ENCODE measurements at places on chromosomes 12 and 14.
A peak's percentile ranks its signal among the peaks of the same experiment; 100 is the strongest.

- no peaks in the 10 kb centered on the region for H3K27me3 ChIP-seq
- no peak overlapping the region for H3K27ac ChIP-seq
- peaks cover 21% of the 10 kb centered on the region for H3K4me1 ChIP-seq
- DNase-seq, result no peak
- no peaks in the 10 kb centered on the region for H3K36me3 ChIP-seq
Observed at GRCh38 chr12:2319737-2320506, 267.1 kb downstream of the CACNA1C start.

GRCh38 chr14:98716133-98716532 is 555.9 kb downstream of the BCL11B start:
- H3K27me3 ChIP-seq, result peaks cover 4% of the 10 kb centered on the region
- DNase-seq, result no peak
- H3K36me3 ChIP-seq, result no peaks in the 10 kb centered on the region
- no peak overlapping the region for H3K27ac ChIP-seq

DNA sequence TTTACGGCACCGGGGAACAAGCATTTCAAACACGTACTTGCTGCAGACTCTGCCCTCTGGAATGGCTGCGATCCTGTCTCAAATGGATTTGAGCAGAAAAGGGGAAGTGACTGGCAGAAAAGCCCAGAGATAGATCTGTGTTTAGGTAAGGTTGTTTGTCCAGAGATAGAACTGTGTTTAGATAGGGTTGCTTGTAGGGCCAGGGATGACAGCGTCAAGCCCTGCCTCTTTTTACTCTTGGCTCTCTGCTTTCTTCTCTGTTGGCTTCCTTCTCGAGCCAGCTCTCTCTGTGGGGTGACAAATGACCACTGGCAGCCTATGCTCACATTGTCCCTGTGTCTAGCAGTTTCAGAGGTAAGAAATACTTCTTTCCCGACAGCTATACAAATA is 11.4 kb downstream of the DGLUCY start:
- H3K4me3 ChIP-seq, result no peak overlapping the region
- H3K4me1 ChIP-seq, result peaks cover 4% of the 10 kb centered on the region
- DNase-seq, result no peak
- H3K27me3 ChIP-seq, result no peaks in the 10 kb centered on the region

GRCh38 chr12:123387508-123388176 is 3.7 kb downstream of the KMT5A start:
- H3K4me3 ChIP-seq, result peak overlapping the region; percentile 59
- no peak for DNase-seq
- no peaks in the 10 kb centered on the region for H3K27me3 ChIP-seq
- H3K4me1 ChIP-seq, result peaks cover 52% of the 10 kb centered on the region
- H3K36me3 ChIP-seq, result peaks cover 22% of the 10 kb centered on the region

DNA sequence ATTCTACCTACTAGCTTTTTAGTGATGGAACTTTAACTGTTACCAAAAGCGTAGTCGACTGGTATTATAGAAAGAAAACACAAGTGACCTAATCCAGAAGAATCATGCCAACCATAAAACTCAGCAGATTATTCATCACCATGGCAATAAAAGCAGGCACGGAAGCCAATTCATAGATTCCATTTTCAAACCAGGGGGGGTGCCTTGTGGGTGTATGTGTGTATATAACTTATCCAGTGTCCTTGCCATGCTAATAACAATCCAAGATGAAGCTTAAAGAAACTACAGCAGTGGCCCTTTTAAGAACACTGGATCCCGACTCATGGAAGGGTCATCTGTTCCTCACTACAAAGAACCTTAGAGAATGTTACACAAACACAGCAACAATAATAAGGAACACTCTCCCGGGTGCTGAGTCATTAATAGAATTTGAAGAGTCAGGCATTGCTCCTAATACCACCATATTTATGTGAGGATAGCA is 61.0 kb downstream of the EPS8 start:
- no peaks in the 10 kb centered on the region for H3K27me3 ChIP-seq
- H3K27ac ChIP-seq, result no peak overlapping the region
- peaks cover 16% of the 10 kb centered on the region for H3K4me1 ChIP-seq
- no peak overlapping the region for H3K4me3 ChIP-seq
- no peaks in the 10 kb centered on the region for H3K36me3 ChIP-seq

- DNase-seq, result no peak
- H3K4me1 ChIP-seq, result no peaks in the 10 kb centered on the region
- H3K36me3 ChIP-seq, result peaks cover 9% of the 10 kb centered on the region
- H3K27me3 ChIP-seq, result no peaks in the 10 kb centered on the region
Observed at GRCh38 chr12:1375323-1375722, 219.1 kb downstream of the FBXL14 start.

GRCh38 chr12:115155665-115156645 is 472.0 kb upstream of the TBX3 start:
- H3K27me3 ChIP-seq, result no peaks in the 10 kb centered on the region
- no peak for DNase-seq
- H3K4me3 ChIP-seq, result no peak overlapping the region
- no peaks in the 10 kb centered on the region for H3K4me1 ChIP-seq
- H3K36me3 ChIP-seq, result no peaks in the 10 kb centered on the region

DNA sequence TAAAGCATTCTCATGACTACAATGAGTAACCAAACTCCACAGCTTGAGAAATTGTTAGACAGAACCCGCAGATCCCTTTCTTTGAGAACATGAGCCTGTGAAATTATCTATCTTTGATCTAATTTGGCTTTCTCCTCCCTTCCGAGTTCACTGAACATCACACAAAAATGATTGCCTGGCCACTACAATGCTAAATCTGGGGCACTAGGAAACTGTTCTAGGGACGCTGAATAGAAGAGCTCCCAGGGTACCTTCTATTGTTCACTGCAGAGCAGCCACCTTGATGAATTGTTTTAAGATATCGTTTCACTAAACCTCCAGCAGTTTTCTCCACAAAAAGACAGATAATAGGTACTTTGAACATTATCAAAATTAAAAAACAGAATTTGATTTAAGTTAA is 47.5 kb downstream of the SINHCAF start:
- no peak overlapping the region for H3K4me3 ChIP-seq
- no peak for DNase-seq
- peaks cover 16% of the 10 kb centered on the region for H3K36me3 ChIP-seq
- H3K27me3 ChIP-seq, result no peaks in the 10 kb centered on the region
- no peak overlapping the region for H3K27ac ChIP-seq

GRCh38 chr14:55123101-55123500 is 6.0 kb upstream of the LGALS3 start:
- no peak for DNase-seq
- H3K4me1 ChIP-seq, result peaks cover 65% of the 10 kb centered on the region
- H3K4me3 ChIP-seq, result no peak overlapping the region
- H3K27me3 ChIP-seq, result no peaks in the 10 kb centered on the region

- no peak overlapping the region for H3K4me3 ChIP-seq
- no peak overlapping the region for H3K27ac ChIP-seq
- H3K4me1 ChIP-seq, result no peaks in the 10 kb centered on the region
- no peak for DNase-seq
Observed at GRCh38 chr12:126051611-126052107, 986.4 kb downstream of the AACS start.

- no peaks in the 10 kb centered on the region for H3K36me3 ChIP-seq
- no peak for DNase-seq
- peak overlapping the region; percentile 63 for H3K27ac ChIP-seq
- no peak overlapping the region for H3K4me3 ChIP-seq
Observed at GRCh38 chr12:93751864-93752610, 74.9 kb downstream of the CRADD start.

GRCh38 chr12:121778567-121779421 is 14.7 kb downstream of the RHOF start:
- H3K27ac ChIP-seq, result peak overlapping the region; percentile 24
- H3K27me3 ChIP-seq, result no peaks in the 10 kb centered on the region
- DNase-seq, result no peak
- peaks cover 15% of the 10 kb centered on the region for H3K4me1 ChIP-seq
- H3K4me3 ChIP-seq, result no peak overlapping the region

Data from upper lobe of right lung (tissue), 1 donor.